Activated B cell treated with CpG ODN at 0.5 μM for 24 hours (primary cell): ENCODE measurements at places on chromosomes 3 and 15. TPM values are rescaled to one million over a fixed set of nuclear protein-coding genes. Genes with fewer than 3 reads are reported as not detected.

DNA sequence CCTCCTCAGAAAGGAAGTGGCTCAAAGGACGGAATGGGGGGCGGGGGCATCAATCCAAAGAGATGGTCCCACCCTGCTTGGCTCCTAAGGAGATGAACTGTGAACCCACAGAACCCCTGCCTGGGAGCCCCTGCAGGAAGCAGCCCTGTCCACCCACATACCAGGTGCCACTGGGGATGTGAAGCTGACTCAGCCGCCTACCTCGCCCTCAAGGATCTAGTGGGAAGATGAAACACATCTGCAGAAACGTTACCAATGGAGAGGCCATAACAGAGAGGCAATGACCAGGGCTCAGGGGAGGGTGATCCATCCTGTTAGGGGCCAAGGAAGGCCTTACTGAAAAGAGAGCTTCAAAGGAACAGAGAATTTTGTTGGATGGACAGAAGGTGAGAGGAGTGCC lies 35.1 kb downstream of the EAF1 start:
- DNase-seq = no peak

- no peak for DNase-seq
Measured at GRCh38 chr3:42655331-42655888, 1.9 kb downstream of the ZBTB47 start.

Gene ADAMTS9
- total RNA-seq = not detected in 2 replicates

- no peak for DNase-seq
Measured at GRCh38 chr3:167409611-167410010, 29.5 kb upstream of the ZBBX start.
